B cell (primary cell): ENCODE measurements at places on chromosomes 6 and 20. TPM values are rescaled to one million over a fixed set of nuclear protein-coding genes. Genes with fewer than 3 reads are reported as not detected.

- no peak for DNase-seq
These were observed 32.0 kb downstream of the ATXN1 start for GRCh38 chr6:16729183-16729691.

DNA sequence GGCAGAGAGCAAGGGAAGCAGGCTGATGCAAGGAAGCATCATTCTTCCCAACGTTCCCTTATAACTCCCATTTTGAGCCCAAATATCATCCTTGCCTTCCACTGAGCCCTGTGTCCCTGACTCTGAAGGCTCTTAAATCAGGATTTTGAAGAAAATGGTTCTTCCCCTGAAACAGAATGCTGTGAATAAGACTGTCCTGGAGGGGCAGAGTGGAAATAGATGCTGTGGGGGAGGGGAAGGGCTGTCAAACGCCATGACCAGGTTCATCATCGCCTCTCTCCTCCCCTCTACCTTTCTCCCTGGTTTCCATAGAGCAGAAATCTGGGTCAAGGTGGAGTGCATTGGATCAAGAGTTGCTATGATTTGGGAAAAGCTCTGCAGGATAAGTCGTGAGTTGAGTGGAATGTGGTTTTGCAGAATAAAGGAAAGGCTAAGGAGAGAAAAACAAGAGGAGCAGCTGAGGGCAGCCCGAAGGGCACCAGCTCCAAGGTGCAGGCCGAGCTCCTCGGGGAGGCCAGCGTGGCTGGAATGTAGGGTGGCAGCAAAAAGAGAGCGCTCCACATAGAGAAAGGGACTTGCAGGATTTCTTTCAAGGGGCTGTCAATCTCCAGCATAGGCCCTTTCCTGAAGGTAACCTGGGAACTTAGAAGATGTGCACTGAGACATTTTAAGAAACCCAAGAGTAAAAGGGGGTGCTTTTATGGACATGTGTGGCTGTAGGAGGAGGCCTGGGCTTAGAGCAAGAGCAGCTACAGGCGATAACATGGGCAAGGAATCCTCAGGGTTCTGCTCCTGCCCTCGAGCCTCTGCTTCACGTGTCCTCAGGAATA lies 120.8 kb upstream of the CDYL start:
- no peak for DNase-seq

DNA sequence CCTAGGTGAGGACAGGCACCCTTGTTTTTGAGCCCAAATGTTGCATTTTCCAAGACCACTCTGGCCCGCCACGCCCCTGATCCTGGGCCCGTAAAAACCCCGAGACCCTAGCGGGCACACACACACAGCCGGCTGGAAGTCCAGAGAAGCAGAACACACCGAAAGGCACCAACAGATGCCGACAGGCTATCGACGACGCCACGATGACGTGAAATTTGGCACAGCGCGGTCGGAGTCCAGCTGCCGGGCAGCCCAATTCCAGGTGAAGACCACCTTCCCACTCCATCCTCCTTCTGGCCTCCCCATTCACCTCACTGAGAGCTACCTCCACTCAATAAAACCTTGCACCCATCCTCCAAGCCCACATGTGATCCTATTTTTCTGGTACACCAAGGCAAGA lies 34.0 kb upstream of the PNPLA1 start:
- DNase-seq, result no peak

- DNase-seq, result no peak
These were observed 2.9 kb downstream of the CCND3 start for GRCh38 chr6:41938590-41939175.

Gene SAMD10
- polyA plus RNA-seq, result 27.4 and 34.2 TPM in 2 replicates

Gene DEF6
- 159 and 172 TPM in 2 replicates for polyA plus RNA-seq

Gene TFAP2C
- not detected in 2 replicates for polyA plus RNA-seq
